ENCODE measurements at places on chromosomes 1 and 21. TPM values are rescaled to one million over a fixed set of nuclear protein-coding genes. Genes with fewer than 3 reads are reported as not detected.

Gene OLIG1
- total RNA-seq, result not detected

Gene FCGR3A
- total RNA-seq, result 36.0 TPM

Gene A3GALT2
- not detected for total RNA-seq

Gene RGS13
- 3.4 TPM for total RNA-seq

Gene REN
- total RNA-seq, result not detected

Gene DMRTA2
- total RNA-seq, result not detected

Gene GSTM1
- 0.40 TPM for total RNA-seq

Gene TPRG1L
- total RNA-seq, result 96.5 TPM

Gene TDRD5
- total RNA-seq, result 0.95 TPM

Gene C1orf105
- total RNA-seq, result not detected

Gene IRF2BP2
- total RNA-seq, result 231 TPM

Gene RC3H1
- total RNA-seq, result 35.0 TPM

Gene NECTIN4
- total RNA-seq, result 20.3 TPM

Gene OLFML2B
- 8.4 TPM for total RNA-seq

Gene FAM72C
- 0.58 TPM for total RNA-seq
